ENCODE measurements at places on chromosomes 11 and 22.

DNA sequence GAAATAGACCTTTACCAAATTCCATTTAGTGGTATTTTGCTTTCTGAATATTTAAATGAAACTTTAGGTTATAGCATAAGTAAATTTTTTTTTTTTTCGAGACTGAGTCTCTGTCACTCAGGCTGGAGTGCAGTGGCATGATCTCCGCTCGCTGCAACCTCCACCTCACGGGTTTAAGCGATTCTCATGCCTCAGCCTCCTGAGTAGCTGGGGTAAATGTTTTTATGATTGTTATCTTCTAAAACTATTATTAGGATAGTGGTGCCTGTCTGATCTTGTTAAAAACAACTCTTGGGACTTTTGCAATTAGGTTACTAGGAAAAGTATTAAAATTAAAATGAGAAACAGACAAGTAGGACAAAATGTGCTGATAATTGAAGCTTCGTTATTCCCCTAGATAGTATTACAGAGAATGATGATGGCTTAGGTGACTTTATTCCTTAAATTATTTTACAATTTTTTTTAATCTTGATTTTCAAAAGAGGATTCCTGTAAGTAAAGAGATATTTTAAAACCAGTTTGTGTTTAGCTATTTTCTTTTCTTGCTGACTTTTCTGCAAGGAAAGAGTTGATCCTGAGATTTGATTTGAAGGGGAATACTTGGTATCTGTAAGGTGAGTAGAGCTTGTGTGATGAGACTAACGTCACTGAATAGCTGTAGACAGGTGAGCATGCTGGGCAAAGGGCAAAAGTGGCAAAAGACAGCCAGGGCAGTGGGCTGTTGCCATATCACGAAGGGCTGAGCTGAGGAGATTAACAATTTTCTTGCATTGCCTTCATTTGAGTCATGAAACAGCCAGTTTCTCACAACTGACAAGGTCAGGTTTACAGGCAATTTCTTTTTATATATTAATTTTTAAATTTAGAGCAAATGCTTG is 20.8 kb downstream of the CRKL start:
- no peak for DNase-seq

- no peak for DNase-seq
Observed at GRCh38 chr11:100205926-100206325, 481.2 kb upstream of the ARHGAP42 start.

DNA sequence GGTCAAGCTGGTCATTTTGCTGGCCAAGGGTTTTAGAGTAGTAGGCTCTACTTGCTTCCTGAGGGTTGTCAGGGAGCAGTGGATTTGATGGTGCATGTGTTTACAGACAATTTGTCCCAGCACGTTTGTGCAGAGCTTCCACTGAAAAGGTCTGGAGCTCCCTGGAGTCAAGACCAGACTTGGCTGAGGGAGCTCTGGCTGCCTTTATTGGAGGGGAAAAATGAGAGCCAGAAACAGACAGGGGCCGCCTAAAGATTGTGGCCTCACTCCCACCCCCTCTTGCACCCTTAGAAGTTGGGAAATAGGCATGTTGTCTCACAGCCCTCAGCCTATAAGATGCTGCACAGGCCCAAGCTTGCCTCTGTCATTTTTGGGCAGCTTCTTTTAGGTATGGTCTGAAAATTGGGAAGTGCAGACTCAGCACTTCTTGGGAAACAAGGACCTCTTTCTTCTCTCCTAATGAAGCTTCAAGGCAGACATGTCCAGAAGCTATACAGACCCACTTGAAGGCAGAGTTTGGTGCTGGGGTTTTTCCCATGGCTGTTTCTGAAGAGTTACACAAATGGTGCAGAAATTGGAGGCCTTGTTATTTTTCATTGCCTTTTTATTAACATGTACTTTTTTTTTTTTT is 55.1 kb downstream of the AMOTL1 start:
- DNase-seq = no peak

DNA sequence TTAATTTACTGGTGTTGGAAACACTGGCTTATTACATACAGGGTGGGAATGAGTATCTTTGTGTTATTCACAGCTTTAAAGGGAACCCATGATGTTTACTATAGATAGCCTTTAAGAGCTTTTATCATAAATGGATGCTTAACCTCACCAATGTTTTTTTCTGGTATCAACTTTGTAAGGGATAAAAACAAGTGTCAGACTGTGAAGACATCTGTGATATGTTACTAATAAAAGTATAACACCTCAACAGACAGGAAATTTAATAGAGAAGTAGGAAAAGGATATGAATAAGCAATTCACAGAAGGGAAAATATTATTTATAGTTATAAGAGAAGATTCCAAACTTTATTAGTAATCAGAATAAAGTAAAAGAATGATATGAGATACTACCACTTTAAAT is 46.3 kb downstream of the ACAT1 start:
- DNase-seq = no peak

- DNase-seq = no peak
Observed at GRCh38 chr22:30507670-30508069, 2.2 kb upstream of the SEC14L4 start.

DNA sequence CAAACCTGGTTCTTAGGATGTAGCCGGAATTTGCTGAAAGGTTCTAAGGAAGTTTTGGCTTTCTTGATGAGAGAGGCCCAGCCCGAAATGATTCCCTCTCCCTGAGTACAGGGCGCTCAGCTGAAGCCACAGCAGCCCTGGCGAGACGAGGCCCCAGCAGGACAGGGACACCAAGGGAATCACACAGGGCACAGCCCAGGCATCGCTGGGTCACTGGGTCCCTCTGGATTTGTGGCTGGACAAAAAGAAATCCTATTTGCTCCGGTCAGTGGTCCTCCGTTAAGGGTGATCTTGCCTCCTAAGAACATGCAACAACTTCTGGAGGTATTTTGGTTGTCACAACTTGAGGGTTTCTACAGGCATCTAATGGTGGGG is 6.4 kb downstream of the FGF19 start:
- no peak for DNase-seq
